ENCODE measurements at places on chromosomes 12 and 14.

DNA sequence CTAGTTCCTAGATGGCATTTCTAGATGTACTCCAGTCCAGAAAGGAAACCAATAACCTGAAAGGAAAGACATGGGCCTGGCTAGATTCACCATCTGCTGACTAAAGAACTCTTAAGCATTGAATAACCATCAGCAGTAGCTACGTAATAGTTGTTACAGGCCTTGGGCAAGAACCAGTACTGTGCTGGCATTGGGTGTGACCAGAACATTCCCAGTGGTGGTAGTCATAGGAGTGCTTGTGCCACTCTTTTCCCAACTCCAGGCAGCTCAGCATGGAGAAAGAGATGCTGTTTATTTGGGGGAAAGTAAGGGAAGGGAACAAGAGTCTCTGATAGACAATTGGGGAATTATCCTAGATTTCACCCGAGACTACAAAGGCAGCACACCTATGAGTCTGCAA, 333.3 kb downstream of the SLC16A7 start:
- DNase-seq, result no peak

- DNase-seq, result no peak
Observed at GRCh38 chr14:68718023-68718990, 74.6 kb downstream of the ZFP36L1 start.

GRCh38 chr14:75518625-75519024, 3.6 kb upstream of the BATF start:
- peak; percentile 52 for DNase-seq

DNA sequence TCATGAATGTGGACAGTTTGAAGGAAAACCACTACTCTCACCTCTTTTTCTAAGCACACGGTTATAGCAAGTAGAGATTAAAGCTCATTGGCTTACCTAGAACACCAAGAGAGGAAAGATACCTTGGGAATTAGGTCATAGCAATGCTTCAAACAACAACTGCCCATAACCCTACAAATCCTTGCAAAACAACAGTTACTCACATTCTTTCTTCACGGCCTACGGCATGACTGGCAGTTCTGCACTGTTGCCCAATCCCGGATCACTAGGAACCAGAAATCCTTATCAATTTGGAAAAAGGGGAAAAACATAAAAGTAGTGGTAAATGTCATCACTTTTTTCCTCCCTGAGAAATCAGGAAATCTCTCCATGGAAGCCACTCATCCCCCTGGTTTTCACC, 9.6 kb upstream of the ISM2 start:
- no peak for DNase-seq

DNA sequence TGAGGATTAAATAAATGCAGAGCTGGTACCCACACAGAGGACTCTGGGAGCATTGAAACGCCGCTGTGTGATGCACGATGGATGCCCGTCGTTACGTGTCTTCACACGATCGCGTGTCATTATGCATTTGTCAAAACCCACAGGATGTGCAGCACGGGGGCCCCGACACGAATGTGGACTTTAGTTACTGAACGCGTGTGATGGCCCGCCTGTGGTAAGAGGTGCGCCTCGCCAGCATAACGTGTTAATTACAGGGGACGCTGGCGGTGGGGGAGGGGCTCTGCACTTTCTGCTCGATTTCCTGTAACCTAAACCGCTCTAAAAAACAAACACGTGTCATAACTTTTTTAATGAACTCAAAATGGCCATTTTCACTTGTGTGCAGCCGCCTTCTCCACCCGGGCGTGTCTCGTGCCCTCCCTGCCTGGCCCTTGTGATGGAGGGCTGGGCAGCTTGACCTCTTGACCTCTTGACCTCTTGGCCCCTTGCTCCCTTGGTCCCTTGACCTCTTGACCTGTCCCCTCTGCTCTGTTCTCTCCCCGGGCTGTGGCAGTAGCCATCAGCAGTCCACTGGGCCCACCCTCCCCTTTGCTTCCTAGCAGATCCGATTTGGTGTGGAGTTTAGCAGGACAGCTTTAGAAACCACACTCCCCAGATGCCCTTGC, 33.7 kb upstream of the GALNT9 start:
- no peak for DNase-seq

- no peak for DNase-seq
Observed at GRCh38 chr12:2607881-2608607, 186.7 kb upstream of the FKBP4 start.

- no peak for DNase-seq
Observed at GRCh38 chr14:92105893-92106142, 564 bp downstream of the ATXN3 start.

GRCh38 chr14:24260026-24260779, 2.8 kb downstream of the TGM1 start:
- DNase-seq, result no peak

GRCh38 chr12:58046271-58046670, 104.9 kb downstream of the ATP23 start:
- no peak for DNase-seq

DNA sequence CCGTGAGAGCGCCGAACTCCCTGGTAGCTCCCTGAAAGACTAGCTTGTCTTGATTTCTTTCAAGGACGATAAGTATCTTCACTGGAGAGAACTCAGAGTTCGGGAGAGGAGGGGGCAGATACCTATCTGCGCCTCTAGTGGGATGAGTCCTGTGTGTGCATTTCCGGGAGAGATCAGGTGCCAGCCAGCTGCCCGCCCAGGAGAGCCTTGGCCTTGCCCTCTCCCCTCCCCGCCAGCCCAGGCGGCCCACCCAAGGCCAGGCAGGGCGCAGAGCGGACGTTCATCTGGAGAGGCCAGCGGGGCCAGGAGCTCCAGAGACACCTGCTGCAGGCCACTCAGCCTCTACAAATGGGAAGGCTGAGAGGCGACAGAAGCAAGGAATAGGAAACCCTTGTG, 1.0 kb downstream of the CD9 start:
- DNase-seq, result no peak

- no peak for DNase-seq
Observed at GRCh38 chr12:118742431-118742830, 238.9 kb upstream of the SRRM4 start.

DNA sequence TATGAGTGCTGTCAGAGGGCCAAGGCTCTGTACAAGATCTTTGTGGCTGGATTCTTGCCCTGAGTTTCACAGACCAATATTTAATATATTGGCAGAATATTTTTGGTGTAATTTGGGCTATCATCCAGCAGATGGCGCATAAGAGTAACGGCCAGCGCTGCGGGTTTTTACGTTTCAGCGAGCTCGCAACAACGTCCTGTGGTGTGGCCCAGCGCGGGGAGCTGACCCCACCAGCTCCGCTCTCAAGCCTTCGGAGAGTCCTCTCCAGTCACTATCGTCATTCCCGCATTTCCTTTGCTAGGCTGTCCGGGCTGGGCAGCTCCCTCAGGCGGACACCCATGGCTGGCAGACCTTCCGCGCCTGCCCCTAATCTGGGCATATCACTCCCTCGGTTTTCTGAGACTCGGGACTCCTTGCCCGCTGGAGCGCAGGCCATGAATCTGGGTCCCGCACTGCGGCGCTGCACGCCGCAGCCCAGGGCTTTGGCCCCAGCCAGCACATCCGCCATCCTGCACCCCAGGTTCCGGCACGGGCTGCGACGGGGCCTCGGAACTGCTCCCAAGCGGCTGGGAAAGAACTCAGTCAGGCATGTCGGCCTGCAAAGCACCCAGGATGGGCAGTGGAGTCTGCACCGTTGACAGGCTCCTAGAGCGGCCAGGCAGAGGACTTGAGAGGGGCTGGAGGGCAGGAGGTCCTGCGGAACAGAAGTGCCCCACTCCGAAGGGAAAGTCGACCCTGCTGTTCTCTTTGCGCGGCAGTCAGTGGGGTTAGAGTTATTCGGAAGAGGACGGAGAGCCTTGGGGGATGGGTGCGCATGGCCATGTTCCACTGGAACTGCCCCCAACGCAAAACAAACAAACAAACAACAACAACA, 18.4 kb downstream of the OLR1 start:
- DNase-seq, result peak; percentile 26

DNA sequence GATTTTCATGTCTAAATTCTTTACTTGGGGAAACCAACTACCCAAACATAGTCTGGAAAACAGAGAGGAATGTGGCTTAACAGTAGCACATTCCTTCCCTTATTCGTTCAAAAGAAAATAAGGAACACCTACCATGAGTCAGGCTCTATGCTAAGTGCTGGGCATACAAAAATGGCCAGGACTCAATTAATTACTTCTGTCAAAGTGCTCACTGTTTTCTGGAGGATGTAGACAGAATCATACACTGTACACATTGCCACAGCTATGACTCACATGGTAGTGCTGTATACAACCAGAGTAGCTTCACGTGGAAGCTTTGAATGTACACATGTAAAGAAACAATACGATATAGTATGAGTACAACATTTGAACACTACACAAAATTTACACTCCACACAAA, 50.1 kb downstream of the SLC25A21 start:
- no peak for DNase-seq

DNA sequence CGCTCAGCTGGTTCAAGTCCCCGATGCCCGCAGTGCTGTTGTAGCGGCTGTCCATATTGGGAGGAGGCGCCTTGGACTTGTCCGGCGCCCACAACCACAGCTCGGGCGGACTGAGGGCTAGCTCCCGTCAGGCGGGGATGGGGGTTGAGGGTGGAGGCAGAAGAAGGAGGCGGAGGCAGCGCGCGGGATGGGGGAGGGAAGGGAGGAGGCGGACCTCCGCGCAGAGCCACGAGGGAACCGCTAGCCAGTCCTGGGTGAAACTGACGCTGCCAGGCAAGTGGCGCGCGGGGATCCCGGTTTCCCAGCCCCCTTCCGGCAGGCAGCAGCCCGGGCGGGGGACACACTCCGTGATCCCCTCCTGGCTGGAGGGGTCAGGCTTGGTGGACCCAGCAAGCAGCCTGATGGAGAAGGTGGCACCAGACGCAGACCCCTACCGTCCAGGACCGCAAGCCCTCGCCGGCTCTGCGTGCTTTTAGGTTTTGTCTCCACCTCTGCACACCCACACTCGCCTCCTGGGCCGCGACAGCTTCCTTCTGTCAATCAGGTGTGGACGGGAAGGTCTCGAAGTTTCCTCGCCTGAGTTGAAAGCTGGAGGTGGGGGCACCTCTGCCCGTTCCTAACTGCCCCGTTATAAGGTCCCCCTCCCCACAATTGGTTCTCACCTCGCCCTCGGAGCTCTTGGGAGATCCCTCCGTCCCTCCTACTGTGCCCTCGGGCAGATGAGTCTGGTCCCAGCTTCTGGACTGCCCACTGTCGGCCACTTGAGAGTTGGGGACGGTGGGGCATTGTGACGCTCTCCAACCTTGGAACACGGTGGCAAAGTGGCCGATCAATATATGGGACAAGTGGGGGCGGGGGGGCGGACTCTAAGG, at the start of gene CPNE8:
TSS of gene CPNE8 (minus strand) at position 112 of the 872 bp plus-strand sequence. CDS start at position 55, 57 bp downstream.
- DNase-seq, result peak; percentile 13

- DNase-seq, result no peak
Observed at GRCh38 chr14:69428289-69428998, 30.0 kb downstream of the SLC39A9 start.

- DNase-seq, result no peak
Observed at GRCh38 chr12:50120953-50121352, 8.9 kb downstream of the COX14 start.

GRCh38 chr14:101010293-101010692, 106.8 kb upstream of the RTL1 start:
- no peak for DNase-seq

- DNase-seq, result no peak
Observed at GRCh38 chr12:124094733-124095132, 121.7 kb downstream of the ZNF664 start.

GRCh38 chr14:75426332-75427125, 1.3 kb upstream of the JDP2 start:
- no peak for DNase-seq

DNA sequence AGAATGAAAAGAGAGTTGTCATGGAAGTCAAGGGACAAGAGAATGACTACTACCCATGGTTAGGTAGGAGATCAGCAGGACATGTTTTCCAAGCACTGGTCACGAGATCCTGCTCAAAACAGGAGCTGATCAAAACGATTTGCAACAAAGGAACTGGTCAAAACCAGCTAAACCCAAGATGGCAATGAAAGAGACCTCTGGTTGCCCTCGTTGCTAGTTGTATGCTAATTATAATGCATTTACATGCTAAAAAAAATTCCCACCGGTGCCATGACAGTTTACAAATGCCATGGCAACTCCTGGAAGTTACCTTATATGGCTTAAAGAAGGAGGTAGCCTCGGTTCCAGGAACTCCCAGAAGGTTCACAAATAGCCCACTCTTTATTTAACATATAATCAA, 95.0 kb upstream of the OTX2 start:
- DNase-seq, result no peak

DNA sequence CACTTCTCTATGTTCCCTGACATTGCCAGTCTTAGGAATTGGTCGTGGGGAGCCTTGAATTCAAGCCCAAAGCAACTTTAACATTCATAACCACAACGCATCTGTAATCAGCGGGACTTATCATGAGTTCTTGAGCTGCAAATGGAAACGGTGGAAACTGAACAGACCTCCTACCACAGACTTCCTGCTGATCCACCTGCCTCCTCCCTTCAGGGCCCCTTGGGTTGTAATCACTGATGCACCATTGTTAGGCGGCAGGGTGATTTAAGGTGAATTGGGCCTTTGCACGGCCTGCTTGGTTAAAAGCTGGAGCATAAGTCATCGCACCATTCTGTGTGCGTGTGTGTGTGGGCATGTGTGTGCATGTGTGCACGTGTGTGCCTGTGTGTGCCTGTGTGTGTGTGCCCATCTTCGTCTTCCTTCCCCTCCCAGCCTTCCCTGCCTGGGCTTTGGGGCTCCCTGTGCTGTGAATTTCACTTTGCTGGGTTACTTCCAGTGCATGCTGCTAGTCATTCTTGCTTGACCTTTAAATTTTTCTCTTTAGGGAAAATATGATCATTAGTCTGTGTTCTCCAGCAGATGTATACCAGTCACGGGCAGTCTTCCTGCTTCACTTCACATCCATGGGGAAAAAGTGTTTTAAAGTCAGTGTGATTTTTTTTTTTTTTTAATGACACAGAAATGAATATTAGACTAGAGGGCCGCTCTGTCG, 29.1 kb downstream of the CHST11 start:
- DNase-seq, result no peak

DNA sequence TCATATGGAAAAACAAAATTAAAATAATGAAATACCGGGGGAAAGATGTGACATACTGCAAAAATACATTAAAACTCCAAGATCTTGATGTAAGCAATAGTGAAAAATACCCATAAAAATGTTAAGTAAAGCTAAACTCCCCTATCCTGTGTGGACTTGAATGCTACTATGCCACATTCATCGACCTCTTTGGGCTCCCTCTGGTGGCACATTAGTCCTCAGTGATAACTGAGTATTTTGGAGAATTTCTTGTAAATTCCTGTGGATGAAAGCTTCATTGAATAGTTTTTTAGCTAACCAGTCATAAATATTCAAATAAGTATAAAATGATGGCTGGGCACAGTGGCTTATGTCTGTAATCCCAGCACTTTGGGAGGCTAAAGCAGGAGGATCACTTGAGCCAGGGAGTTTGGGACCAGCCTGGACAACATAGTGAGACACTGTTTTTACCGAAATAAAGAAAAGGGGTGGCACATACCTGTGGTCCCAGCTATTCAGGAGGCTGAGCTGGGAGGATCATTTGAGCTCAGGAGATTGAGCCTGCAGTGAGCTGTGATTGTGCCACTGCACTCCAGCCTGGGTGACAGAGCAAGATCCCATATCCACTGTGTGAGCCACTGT, 42.4 kb upstream of the SGPP1 start:
- DNase-seq, result no peak
